ENCODE measurements at places on chromosomes 13 and 19. TPM values are rescaled to one million over a fixed set of nuclear protein-coding genes. Genes with fewer than 3 reads are reported as not detected.

DNA sequence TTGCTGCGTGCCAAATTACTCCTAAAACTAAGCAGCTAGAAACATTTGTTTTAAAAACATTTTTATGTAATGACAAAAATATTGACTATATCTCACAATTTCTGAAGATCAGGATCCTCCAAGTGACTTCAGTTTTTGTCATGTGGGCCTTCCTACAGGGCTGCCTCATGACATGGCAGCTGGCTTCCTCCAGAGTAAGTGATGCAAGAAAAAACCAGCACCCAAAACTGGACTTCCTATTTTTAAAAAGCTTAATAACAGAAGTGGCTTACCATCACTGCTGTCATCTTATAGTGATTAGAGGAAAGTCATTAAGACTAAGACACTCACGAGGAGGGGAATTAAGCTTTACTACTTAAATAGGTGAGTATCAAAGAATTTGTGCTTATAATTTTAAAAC, 681.7 kb downstream of the PCDH17 start:
- no peak for DNase-seq

Gene IZUMO2
- total RNA-seq = not detected

- DNase-seq = no peak
These were observed 446 bp upstream of the ZNF83 start for GRCh38 chr19:52638601-52639000.

DNA sequence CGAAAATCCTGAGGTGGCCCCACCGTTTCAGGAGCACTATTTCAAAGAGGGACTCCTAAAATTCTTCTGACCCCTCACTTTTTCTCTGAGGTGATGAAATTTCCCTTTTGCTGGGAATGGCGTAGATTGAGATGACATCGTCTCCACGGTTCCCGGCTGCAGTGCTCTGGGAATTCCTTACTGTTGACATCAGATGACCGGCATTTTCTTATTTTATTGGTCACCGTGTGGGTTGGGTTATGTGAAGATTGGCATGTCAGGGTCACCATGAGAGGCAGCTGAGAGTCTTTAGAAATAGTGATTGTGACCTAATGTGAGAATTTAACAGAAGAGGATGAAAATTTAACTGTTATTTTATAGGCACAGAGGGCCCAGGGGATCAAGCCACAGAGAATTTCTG, 356.7 kb downstream of the FGF9 start:
- DNase-seq = no peak

Gene PDX1
- not detected for total RNA-seq

- no peak for DNase-seq
These were observed 1.1 kb upstream of the TMTC4 start for GRCh38 chr13:100675661-100676129.

Data from heart left ventricle (tissue), 16 donors.